ENCODE measurements at places on chromosomes 6 and 20.

DNA sequence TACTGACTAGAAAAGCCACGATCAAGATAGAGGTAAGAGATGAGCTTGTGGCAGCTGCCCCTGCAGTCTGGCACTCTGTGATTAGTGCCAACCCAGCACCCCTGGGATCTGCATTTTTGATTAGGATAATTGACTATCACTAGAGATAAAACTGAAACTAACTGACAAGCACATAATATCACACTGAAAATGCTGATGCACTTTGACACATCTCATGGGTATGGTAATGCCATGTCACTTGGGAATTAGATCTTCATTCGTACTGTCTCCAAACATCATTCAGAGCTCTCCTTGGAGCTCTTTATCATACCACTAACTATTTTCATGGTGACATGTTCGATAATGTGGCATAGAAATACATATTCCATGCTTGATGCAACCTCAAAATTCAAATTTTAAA is 612.9 kb upstream of the BTBD3 start:
- no peak for DNase-seq

DNA sequence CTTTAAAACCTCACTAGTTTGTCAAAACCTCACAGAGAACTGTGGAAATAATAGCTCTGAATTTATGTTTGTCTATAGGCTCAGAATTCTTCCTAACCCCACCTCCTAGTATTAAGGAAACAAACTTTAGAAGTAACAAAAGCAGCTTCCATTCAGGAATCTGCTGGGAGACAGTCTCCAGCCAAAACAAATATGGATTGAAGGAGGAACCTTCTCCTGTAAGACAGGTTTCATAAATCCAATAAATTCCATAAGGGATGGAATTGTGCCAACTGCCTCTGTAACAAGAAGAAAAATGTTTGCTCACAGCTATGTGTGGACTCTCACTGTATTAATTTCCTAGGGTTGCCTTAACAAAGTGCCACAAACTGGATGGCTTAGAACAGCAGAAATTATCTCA is 7.5 kb downstream of the SYCP2 start:
- no peak for DNase-seq

- no peak for DNase-seq
These were observed 16.3 kb downstream of the SS18L1 start for GRCh38 chr20:62159839-62160238.

DNA sequence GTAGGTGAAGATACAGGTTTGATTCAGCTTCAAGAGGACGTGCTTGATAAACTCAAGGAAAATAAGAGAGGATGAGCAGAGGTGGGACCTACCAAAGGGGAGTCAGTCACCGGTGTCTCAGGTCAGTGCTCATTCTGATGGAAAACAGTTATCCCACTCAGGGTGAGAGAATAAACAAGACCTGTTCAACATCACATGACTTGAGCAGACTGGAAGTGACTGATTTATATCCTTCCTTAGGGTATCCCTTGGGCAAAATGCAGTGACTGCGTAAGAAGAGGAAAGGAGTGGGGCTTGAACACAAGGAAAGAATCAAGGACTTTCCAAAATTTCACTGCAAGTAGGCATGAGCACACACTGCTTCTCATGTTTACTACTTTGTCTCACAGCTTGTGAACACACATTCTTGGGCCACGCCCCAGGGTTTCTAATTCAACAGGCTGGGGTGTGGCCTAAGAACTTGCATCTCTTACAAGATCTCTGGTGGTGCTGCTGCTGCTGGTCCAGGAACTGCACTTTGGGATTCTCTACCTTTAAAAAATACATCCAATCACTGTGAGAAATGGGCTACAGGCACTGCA is 11.6 kb downstream of the CST3 start:
- DNase-seq, result no peak

DNA sequence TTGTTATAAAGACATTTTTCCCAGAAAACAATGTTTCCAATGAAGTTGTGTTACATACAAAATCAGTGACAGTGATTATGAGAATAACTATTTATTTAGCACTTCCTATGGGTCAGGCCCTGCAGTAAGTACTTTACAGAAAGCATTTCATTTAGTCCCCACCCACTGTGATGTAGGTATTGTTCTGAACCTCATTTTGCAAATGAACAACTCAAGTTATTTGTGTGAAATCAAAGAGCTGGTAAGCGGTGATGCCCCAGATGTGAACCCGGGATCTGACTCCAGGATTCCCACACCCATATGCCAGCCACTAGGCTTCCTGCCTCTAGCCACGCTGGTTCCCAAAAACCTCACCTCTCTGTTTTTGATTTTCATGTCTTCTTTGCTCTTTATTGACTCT is 30.9 kb downstream of the FAXC start:
- no peak for DNase-seq

- no peak for DNase-seq
These were observed 171.7 kb upstream of the MAN1A1 start for GRCh38 chr6:119521251-119521650.

- no peak for DNase-seq
These were observed 36.7 kb downstream of the KIZ start for GRCh38 chr20:21162631-21163030.

- DNase-seq, result no peak
These were observed 699.5 kb upstream of the FLRT3 start for GRCh38 chr20:15036948-15037347.

DNA sequence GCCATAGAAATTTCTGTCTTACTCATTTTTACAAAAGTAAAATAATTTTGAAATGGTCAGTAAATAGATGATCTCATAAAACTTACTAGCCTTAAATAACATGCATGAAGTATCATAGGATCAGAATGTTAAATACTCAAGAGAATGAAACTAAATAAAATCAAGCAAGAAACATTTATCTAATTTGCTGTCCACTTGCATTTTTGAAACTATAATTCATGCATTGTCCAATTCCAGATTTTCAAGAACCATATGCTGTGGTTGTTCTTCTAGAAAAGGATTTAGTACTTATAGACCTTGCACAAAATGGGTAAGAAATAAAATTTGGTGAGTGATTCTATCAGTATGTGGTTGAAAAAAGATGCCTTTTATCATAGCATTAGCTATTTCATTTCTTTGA is 107.0 kb downstream of the STXBP5 start:
- no peak for DNase-seq

DNA sequence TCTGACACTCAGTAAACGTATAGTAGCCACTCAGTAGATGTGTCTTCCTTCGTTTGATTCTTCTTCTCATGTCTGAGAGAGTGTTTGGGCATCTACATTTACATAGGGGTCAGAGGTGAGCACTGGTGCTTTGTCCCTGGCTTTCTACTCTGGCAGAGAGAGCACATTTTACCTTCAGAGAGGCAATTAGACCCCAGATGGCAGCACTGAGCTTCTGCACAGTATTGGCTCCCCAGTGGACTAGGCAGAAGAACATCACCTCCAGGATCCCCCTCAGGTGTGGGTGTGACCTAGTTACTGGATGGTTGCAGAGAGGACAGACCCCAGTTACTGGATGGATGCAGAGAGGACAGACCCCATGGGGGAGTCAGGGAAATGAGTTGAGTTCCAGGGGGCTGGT is 327.2 kb downstream of the DHX35 start:
- DNase-seq, result no peak

DNA sequence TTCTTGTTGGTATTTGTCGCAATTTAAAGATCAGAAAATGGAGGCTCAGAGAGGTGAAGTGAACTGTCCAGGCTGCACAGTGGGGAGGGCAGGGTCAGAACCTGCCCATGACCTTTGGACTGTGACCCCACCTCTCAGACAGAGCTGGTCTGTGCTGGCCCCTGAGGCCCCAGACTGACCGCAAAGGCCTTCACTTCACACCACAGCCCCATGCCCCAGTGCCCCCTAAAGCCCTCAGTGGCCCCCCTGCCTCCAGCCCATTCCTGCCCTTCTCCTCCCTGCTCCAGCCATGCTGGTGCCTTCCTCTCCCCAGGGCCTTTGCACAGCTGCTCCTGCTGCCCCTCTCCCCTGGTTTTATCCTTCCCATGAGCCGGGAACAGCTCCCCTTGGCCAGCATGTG is 9.4 kb upstream of the RBBP8NL start:
- DNase-seq, result no peak

- DNase-seq, result no peak
These were observed 298.3 kb upstream of the SASH1 start for GRCh38 chr6:148044261-148044751.

DNA sequence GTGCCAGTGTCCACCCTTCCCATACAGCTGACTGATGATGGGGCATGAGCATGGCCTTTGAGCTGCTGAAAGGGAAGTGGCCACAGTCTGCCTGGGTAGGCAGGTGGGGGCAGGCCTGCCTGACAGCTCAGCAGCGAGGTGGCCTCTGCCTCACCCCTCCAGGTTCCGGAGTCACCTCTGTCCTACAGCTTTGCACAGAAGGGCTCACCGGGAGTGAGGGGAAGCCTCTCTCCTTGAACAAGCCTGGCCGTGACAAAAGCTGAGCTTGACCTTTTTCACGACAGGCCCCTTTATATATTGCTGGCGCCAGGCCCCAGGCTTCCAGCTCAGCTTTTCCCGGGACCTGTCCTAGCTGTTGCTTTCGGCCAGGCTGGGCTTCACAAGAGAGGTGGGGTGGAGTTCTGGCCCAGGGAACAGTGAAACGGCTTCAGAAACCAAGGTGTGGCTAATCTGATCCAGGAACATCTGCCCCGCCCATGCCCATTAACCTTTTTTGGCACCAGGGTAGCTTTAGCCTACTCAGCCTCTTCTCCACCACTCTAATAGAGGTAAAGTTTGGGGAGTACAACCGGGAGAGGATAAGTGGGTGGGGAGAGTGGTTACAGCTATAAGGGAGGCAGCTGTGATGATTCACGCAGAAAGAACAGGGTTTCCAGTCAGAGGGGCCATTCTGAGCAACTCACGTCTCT is 42.9 kb downstream of the C6orf132 start:
- no peak for DNase-seq

DNA sequence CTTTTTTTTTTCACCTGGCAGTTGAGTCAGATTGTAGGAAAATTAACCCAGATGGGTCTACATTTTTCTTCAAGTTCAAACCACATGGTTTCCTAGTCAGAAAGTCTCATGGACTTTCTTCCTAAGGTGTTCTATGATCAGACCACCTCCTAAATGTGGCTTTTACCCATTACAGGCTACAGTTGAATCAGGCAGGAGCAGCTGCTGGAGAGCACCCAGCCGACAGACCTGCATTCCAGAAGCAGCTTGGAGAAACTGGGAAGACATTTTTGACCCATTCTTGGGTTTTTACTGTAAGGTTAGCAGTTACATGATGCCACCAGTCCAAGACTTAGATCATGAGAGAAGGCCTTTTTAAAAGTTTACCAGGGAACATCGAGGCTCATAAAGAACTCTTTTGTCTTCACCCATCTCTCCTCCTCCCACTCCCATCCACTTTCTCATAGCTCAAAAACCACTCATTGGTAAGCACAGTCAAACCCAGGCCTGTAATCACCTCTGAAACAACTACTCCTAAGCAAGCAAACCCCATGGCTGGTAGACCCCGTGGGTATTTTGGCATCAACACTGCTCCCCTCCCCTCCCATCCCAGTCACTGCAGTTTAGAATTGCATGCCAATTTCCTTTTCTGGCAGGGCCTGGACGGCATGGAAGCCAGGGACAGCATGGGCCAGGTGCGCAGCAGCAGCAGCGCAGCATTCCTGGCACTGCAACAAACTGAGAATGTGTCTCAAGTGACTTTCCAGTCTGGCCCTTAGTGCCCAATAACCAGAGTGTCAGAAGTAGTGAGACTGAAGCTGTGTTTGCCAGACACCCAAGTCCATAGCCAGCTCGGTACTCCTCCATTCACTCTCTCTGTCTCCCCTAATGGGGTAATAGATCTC is 113.7 kb downstream of the CLIC5 start:
- no peak for DNase-seq

GRCh38 chr6:62393608-62394007 is 107.6 kb upstream of the KHDRBS2 start:
- peak; percentile 26 for DNase-seq

DNA sequence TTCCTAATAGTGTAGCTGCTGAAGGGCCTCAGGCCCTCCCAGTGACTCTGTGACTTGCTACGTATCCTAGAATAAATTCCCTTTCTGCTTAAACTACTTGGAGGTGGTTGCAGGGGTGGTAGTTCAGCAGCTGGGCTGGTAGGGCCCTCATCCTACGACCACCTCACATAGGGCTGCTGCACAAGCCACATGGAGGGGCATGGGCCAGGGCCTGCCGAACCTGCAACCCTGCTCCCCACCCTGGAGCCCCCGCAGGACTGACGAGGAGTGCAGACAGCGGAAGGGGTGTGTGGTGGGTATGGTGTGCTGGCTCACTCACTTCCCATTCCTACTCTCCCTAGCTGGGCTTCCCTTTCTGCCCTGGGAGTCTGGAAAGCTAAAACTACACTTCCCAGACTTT is 56.2 kb upstream of the MLN start:
- no peak for DNase-seq

DNA sequence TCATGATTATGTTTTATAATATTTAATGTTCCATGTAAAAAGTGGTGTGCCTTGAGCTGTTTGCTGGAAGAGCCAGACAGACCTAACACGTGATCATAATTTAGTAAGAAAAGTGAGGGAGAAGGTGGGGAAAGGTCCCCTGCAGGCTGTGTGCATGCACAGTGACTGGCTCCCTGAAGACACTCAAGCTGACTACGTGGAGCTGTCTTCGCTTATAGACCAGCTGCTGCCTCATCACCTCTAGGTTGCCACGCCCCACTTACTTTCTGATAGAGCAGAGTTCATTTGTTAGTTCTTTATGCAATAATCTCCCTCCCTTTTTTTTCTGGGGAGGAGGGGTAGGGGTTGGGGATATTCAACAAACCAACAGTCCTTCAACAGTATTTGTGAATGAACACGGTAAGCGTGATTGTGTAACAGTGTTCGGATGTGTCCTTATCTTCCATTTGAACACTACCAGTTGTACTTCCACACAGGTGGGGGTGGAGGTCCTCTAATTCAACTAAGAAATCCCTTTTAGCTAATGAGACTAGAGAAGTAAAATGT is 157.3 kb downstream of the BACH2 start:
- DNase-seq, result no peak
